Activated T-helper 1 cell treated with anti-CD3 and anti-CD28 coated beads, Interleukin-2, amount 50 U/mL, for 16 hours (primary cell): ENCODE measurements at places on chromosomes 7 and 10.

- DNase-seq: no peak
These were observed 14.1 kb upstream of the NDUFA5 start for GRCh38 chr7:123571684-123572083.

- DNase-seq: no peak
These were observed 65.6 kb downstream of the PLCE1 start for GRCh38 chr10:94059178-94059883.

DNA sequence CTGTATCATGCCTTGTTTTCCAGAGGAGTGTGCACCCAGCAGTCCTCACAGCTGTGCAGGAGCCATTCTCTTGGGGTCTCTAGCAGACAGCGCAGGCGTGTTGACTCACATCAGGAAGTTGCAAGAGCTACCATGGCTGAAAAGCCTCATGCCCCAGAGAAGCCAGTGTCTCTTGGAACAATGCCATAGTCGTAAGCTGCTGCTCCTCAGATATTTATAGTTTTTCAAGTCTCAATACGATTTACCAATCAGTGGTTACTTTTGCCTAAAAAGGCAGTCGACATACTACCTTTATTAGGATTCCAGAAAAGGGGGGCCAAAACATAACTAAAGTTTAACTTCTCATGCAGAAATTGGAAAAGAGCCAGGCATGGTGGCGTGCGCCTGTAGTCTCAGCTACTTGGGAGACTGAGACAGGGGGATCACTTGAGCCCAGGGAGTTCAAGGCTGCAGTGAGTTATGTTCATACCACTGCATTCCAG is 407.7 kb downstream of the PARD3 start:
- no peak for DNase-seq

DNA sequence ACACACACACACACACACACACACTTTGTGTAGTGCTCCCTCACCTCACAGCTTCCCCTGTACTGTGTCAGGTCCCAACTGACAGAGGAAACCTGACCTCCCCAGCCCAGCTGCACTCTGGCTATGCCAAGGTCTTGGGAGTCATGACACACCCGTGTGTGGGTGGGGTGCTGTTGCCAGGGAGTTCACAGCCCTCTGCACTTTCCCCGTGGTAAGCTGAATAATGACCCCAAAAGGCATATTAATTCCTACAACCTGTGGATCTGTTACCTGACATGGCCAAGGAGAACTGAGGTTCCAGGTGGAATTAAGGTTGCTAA is 8.9 kb upstream of the NANOS1 start:
- DNase-seq: no peak
